ENCODE measurements at places on chromosomes 6 and 20.
A peak's percentile ranks its signal among the peaks of the same experiment; 100 is the strongest.

- DNase-seq = no peak
These were observed 29.4 kb downstream of the SDCBP2 start for GRCh38 chr20:1299522-1299921.

- no peak for DNase-seq
These were observed 545 bp upstream of the ASCC3 start for GRCh38 chr6:100881707-100882040.

DNA sequence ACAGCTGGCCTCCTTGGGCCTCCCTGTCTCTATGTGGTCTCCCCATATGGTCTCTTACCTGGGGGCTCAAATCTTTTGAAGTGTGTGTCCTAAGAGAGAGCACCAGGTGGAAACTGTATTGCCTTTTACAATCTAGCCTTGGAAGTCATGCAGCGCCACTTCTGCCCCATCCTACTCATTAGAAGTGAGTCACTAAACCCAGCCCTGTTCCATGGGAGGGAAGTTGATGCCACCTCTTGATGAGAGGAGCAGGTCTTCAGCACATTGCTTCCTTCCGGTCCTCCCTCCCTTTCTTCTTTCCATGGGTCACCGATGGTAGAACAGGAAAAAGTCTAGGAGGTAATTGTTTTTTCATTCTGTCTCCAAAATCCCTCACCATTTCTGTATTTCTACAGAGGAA is 156.3 kb downstream of the FOXA2 start:
- no peak for DNase-seq

DNA sequence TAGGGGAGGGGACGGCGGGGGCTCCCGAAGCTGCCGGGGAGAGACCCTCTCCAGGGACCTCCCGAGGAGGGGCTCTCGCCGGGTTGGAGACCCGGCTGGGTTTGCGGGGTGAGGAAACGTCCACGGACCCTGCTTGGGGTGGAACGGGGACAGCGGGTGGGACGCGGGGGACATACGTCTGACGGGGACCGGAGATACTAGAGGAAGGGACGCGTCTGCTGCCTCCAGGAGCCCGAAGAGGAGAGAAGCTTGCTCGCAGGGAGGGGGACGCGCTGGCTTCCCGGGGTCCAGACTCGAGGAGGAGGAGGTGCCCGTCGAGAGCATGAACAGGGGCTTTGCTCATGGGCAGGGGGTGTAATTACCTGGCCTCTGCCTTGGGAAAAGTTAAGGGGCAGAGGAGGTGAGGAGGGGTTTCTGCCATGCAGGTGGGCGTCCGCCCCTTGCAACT is 593 bp downstream of the DNMT3B start:
- DNase-seq = peak; percentile 23

DNA sequence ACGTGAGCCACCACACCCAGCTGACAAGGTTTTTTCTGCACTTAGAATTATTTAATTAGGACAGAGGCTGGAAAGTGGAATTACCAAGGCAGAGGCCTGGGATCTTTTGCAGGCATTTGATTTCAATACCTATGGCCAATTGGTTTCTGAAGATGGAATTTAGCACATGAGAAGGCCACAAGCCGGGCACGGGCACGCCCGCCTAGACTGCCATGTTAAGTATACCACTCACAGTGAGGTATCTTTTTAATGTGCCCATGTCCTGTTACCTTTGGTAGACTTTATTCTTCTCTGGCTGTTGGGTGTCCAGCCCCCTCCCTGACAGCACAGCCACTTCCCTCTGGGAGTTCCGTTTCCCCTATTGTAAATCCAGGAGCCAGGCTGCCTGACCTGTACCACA is 18.0 kb upstream of the TAF8 start:
- DNase-seq = no peak

GRCh38 chr20:4592316-4593148 is 129.2 kb upstream of the PRND start:
- DNase-seq = peak; percentile 44

- no peak for DNase-seq
These were observed 49.3 kb downstream of the EZR start for GRCh38 chr6:158769771-158770432.

GRCh38 chr6:105194106-105194505 is 14.3 kb upstream of the POPDC3 start:
- DNase-seq = no peak

DNA sequence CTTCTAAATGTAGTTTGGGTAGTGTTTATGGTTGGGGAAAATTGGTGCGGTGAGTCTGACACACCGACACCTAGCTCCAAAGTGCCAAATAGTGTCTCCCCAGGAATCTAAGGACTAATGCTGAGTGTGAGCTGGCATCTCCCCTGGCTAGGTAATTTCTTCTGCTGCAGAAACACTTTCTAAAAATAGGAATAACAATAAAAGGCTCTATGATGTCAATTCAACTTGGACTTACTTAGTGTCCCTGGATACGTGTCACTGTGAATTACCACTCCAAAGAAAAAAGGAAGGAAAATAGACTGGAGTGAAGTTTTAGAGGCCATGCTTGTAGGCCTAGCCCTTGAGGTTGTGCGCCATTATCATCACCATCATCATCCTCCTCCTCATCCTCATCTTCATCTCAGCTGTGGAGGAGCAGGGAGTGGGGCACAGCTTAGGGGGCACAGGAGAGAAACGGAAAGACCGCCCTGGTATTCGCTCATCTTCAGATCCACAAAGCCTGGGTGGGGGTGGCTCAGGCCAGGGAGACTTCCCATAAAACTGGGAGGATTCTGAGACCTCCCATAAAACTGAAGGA is 89.6 kb downstream of the TBC1D7 start:
- no peak for DNase-seq

DNA sequence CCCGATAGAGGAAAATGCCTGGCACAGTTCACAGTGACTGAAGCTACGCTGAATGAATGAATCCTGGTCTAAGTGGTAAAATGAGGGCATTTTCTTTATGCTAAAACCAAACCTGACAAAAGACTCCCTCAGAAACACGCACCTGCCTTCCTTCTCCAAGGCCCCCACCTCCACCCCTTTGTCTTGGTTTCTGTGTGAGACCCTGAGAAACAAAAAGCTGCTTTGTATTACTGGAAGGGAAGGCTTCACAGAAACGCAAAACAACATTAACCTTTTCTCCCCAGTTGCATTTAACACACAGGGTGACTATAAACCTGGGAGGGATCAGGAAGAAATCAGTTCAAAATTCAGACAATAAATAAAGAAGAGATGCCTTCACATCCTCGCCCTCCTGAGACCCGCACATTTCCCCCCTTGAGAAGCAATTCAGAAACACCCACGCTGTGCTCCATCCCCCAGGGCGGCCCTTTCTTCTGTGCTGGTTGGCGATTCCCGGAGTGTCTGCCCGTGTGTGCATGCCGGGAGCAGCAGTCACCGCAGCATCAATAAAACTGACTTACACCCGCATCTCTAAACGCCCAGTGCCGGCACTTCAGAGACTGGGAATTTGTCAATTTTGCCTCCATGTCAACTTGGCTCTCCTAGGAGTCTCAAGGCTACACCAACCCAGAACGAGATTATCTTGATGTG is 67.2 kb upstream of the TRAF3IP2 start:
- no peak for DNase-seq

GRCh38 chr6:84258866-84259265 is 31.4 kb upstream of the CEP162 start:
- no peak for DNase-seq

DNA sequence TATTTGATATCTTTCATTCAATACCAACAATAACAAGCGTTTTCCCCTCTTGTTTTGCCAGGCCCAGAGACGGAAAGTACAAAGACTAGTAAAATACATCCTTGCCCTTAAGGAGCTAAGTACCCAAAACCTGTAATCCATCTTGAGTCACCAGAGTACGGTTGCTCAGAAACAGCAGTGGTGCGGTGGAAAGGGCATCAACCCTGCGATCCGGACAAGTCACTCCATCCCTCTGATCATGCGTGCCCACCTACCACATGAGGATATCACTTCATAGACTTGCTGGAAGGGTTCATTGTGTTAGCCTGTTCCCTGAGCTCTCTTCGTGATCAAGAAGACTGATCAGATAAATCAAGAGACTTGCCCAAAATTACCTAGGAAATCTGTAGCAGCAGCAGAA is 1.9 kb downstream of the TOMM34 start:
- DNase-seq = no peak

DNA sequence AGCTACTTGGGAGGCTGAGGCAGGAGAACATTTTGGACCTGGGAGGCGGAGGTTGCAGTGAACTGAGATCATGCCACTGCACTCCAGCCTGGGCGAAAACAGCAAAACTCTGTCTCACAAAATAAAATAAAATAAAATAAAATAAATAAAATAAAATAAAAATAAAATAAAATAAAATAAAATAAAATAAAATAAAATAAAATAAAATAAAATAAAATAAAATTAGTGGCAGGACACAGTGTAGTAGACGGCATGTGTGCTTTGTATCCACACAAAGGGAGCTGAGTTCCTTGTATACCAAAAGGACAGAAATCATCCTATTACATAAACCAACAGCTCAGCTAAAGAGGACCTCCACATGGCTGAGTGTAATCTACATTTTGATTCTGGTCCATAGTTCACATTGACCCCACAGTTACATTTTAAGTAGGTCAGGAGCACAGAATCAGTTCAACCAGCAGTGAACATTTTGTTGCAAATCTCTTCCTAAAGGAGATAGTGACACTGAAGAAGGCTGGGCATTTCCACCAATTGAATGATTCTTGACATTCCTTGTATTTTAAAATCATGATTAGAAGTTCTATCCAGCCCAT is 91.7 kb upstream of the MAP7 start:
- no peak for DNase-seq

DNA sequence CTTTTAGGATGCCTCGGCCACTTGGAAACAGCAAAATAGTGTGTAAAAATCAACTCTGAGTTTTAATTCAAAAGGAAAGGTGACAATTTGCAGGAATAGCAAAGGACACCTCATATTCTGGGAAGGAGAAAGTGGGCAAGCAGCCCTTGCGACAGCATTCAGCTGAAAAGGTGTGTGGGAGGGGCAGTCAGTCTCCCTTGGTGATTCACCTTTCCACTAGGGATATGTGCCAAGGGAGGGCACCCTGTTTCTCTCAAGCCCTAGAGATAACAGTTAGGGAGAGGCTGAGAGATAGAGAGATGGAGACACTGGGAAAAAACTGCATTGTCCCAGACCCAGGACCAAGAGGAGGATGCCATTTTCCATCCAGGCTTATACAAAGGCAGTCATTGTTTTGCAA is 228.1 kb downstream of the EPM2A start:
- no peak for DNase-seq

GRCh38 chr6:4103929-4104328 is 25.0 kb upstream of the FAM217A start:
- no peak for DNase-seq

DNA sequence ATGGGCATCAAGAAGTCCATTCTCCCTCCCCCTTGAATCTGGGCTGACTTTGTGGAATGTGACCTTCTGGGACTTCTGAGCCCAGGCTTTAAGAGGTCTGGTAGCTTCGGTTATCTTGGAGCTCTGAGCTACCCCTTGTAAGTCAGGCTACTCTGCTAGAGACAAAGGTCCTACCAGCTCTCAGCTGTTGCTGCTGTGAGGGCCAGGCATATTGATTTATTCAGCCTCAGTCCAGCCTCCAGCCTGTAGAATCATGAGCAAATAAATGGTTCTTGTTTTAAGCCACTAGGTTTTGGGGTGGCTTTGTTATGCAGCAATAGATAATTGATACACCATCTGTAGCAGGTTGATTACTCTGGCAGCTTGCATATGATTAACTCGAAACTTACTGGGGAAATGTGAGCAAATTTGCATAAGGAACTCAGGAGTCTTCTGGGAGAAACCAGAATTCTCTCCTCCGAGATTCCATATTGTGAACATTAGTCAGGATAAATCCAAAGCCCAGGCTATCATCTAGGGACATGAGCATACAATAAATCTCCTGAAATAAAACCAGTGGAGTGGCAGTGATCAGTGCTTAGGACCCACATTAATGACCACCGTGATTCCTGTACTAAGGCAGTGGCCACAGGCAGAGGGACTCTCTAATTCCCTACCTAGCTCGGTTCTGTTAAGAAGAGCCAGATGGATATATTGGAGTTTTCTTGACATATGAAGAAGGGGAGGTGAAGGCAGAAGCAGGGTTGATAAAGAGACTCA is 336.1 kb downstream of the CDC5L start:
- no peak for DNase-seq

DNA sequence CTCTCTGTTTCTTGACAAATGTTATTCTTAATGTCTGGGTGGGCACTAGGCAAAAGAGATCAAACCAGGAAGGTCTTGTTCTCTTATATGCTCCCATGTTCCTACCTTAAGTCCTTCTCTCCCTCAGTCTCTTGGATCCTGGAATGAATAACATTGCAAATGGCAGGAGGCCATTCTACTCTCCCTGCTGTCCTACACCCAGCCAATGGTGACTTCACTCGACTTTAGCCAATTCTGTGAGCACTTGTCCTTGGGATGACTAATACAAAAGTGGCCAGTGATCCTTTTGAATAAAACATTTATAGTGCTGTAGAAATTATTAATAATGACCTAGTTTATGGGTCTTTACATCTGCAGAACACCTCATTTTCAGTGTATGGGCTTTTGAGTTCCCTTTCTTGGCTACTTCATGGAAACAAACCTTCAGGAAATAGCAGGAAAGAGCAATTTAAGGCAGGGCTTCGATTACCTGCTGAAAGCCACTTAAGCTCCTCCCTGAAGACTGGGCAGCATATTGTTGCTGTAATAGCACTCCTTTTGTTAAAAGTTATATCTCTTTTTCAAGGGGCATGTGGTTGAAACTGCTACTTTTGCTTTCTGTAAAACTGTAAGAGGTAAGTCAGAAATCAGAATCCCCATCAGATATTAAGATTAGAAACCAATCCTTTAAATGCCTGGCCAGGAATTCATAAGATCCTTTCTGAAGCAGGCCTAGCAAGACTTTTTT is 10.5 kb downstream of the OTOR start:
- DNase-seq = no peak

DNA sequence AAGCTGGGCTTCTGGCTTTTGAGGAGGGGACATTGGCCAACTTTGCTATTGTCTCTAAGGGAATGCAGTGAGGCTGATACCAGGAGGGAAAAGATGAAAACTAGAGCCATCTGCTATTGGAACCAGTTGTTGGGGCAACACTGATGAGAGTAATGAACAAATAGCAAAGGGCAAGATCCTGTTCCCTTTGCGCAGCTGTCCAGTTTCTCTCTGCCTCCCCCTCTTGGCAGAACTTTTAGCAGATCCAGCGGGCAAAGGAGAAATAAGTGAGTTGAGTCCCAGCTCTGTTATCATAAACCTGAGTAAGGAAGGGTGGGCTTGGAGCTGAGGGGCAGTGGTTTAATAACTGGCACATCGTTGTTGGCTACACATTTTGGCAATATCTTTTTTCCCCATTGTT is 126.8 kb downstream of the AKAP7 start:
- DNase-seq = no peak

DNA sequence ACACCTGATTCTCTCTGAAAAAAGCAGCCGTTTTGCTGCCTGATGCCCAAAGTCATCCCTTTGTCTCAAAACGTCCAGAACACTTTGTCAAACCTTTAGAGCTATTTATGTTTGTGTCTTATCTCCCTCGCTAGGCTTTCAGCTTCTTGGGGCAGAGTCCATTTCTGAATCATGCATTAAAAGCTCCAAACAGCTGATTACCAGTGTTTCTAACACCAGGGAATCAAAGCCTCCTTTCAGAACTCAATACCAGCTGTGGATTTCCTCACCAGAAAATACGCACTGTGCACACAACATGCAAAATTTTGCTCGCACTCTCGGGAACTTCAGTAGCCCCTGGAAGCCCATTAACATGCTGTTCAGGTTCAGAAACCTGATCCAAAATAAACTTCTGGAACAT is 333.3 kb downstream of the HACE1 start:
- DNase-seq = no peak

All from memory B cell (primary cell).